ENCODE measurements at places on chromosomes 5 and 9.
A peak's percentile ranks its signal among the peaks of the same experiment; 100 is the strongest.

DNA sequence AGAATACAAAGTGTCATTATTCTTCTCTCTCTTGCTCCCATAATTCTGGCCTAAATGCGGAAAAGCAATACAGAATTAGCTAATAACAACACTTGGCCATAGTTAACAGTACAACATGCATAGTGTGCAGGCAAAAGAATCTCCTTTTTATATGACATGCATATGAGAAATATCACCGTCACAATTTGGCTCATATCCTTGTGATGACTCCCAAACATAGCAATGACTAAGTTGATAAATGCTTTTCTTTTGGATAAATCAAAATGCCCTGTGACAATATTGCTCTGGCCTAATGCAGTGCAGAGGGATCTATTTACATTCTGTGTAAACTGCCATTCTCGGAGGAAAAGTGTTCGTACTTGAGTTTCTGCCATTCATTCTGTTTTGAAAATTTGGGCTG lies 121.9 kb upstream of the GHR start:
- DNase-seq, result no peak

- DNase-seq, result no peak
Observed at GRCh38 chr5:5683174-5683573, 260.7 kb downstream of the ICE1 start.

DNA sequence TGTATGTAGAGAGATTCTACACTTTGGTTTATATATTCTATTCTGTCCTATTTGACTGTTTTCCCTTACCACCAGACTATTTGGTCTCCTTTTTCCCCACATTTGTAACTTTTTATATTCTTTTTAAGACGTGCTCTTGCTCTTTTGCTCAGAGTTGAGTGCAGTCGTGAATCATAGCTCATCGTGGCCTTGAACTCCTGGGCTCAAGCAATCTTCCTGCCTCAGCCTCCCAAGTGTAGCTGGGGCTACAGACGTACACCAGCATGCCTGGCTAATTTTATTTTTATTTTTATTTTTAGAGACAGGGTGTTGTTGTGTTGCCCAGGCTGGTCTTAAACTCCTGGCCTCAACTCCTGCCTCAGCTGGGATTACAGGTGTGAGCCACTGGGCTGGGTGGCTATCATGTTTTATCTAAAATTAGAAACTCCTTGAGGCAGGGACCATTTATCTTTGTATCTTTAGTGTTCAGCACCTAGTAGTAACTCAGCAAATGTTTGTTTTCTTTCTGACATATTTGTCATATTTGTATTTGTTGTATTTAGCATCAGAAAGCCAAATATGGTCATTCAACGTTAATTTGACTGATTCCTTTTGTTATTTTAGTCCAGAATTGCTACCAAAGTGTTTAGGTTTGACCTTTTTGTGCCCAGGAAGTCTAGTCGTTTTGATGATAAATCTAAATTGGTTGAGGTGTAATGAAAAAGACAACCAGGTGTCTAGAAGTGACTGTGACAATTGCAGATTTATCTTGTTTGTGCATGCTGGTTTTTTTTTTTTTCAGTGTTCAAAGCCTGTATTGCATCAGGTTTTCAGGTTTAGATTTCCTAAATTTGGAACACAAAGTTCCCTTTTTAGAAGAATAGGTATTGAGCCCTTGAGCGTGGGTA lies 44.3 kb downstream of the ERBIN start:
- no peak for DNase-seq

DNA sequence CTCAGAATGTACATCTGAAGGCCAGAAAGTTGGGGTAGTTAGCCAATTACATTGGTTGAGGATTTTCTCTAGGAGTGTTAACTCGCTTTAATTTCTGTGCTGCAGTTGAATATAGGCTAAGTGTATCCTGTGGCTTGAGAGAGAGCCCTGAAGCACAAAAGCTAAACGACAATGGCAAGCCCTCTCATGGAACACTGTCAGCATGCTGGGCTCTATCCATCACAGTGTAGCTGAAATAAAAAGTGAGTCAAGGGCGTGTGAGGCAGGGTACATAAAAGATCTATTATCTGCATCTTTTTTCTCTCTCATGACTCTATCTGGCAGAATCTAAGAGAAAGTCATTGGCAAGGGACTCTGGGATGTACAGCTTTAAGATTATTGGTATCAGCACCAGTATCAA lies 254.2 kb upstream of the GRIA1 start:
- no peak for DNase-seq

GRCh38 chr5:81230416-81230815 lies 2.7 kb upstream of the CKMT2 start:
- DNase-seq, result no peak

GRCh38 chr5:176382721-176383120 lies 5.7 kb downstream of the NOP16 start:
- no peak for DNase-seq

DNA sequence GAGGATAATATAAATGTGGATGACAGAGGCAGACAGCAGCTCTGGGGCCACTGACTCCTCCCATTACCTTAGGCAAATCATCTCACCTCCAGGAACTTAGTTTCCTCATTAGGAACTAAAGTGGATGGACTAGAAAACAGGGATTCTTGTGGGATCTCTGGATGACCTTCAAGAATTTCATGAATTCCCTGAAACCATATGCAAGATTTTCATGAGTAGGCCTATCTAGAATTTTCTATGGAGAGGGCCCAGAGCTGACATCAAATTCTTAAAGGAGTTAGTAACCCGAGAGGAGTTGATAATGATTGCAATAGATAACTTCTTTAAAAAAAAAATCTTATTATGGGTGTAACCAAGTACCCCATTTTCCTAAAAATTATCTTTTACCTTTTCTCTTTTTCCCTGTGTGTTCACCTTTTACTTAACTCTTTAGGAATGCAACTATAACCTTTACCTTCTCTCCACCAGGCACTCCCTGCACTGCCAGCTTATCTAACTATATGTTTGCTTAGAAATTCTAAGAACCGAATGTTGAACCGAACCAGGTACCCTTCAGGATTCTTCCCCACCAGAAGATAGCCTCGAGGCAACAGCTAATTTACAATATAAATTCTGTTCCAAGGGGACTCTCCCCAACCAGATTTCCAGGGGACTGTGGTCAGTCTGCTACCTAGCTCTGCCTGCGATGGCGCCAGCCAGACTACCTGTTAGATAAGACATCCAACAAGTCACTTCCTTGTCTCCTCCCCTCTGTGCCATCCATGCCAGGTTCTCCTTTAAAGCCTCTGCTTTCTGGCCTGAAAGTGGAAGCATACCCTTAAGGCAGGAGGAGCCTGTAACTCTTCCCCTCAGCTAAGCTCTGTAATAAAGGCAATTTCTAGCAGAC lies 86.0 kb downstream of the GCNT4 start:
- no peak for DNase-seq

- no peak for DNase-seq
Observed at GRCh38 chr9:132637351-132637750, 32.4 kb downstream of the DDX31 start.

- DNase-seq, result no peak
Observed at GRCh38 chr9:4196376-4196775, 103.5 kb downstream of the GLIS3 start.

DNA sequence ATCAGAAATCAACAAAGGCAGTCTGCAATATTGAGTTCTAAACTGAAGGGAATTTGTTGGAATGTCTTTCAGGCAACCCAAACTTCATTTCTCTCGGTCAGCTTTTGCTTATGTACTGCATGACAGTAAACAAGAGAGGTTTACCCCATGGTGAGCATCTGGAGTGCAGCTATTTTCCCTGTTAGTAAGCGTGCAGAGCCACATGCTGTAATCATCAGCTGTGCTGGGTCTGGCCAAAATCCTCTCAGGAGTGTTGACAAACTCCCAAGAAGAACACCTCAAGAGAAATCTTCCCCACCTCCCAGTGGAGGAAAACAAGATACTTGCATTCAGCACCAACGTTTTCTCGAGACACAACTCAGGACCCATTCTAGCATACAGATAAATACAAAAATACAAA lies 83.6 kb upstream of the ADAMTSL1 start:
- no peak for DNase-seq

GRCh38 chr9:5617749-5618148 lies 11.2 kb upstream of the RIC1 start:
- DNase-seq, result peak; percentile 25

DNA sequence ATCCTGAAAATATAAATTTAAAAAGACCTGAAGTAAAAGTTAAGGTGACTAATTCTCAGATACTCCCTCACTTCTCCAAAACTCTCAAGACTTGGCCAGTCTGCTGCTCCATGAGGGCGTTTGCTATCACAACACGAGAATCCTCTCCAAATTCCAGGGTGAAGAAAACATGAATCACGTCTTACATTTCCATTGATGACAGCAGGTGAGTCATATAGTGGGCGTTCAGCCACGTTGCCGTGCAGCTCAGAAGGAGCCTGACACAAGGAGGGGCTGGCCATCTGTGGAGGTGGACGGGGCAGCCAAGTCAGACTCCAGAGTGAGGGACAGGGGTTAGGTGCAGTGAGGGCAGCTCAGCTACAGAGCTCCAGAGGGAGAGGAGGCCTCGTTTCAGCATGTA lies 555.1 kb upstream of the ADAMTS16 start:
- DNase-seq, result no peak

GRCh38 chr9:100394816-100395215 lies 32.1 kb upstream of the MSANTD3 start:
- DNase-seq, result no peak

- no peak for DNase-seq
Observed at GRCh38 chr5:86929123-86929766, 311.5 kb downstream of the COX7C start.

DNA sequence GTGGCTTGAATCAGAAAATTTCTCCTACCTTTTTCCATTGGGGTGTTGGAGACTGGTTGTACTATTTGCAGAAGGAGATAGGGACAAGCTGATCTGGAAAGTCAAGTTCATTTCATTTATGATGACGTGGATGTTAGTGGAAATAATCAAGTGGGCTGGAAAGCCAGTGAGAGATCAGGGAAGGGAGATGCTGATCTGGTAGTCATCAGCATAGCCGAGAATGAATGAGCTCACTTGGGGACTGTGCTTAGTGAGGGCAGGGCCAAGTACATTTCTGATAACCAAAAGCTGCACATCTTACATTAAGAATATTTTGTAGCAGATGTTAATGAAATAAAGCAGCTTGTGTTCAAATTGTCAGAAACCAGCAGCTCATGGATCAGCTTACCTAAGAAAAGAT lies 12.1 kb downstream of the MAN2A1 start:
- no peak for DNase-seq

- DNase-seq, result no peak
Observed at GRCh38 chr5:75523275-75523674, 11.6 kb downstream of the POLK start.

GRCh38 chr9:112093147-112093869 lies 81.8 kb downstream of the SUSD1 start:
- no peak for DNase-seq

DNA sequence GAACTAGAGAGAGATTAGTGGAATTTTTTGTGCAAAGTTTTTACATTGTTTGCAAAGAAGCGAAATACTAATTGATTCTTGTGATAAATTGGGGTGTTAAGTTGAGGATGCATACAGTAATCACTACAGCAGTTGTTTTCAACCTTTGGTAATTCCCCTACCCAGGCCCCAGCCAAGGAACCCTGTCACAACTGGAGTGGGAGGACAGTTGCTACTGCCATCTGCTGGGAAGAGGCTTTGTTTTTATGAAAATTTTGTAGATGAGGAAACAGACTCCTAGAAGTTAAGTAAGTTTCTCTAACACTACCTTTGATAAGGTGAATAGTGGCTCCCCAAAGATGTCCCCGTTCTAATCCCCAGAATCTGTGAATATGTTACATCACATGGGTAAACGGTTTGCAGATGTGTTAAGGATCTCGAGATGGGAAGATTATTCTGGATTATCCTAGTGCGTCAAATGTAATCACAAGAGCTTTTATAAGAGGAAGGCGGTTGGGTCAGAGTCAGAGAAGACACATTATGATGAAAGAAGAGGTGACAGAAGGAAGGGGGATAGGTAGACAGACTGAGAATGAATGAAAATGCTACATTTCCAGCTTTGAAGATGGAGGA lies 34.0 kb upstream of the PPP1R2B start:
- peak; percentile 13 for DNase-seq

DNA sequence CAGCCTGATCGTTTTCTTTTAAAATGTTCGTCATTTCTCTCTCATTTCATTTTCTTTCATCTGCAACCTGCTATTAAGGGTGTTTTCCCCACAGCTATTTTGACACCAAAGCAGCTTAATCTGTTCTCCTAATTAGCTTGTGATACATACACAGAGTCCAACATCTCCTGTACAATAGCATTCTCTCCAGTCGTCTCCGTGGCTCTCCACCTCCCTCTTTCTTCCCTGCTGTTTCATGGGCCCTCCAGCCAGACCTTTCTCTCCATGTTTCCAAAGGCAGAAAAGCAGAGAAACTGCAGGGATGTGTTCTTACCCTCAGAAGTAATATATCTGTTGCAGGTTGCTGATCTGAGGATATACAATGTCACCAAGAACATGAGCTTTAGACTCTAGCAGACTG lies 88.8 kb upstream of the SPOCK1 start:
- no peak for DNase-seq

GRCh38 chr9:967903-968641 lies 8.4 kb upstream of the DMRT3 start:
- DNase-seq, result no peak

DNA sequence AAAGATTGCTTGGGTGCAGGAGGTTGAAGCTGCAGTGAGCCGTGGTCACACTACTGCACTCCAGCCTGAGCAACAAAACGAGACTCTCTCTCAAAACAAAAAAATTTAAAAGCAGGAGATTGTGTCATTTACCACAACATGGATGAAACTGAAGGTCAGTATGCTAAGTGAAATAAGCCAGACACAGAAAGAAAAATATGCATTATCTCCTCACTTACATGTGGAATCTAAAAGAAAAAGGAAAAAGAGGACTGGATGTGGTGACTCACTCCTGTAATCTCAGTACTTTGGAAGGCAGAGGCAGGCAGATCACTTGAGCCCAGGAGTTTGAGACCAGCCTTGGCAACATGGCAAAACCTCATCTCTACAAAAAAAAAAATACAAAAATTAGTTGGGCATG lies 146.8 kb upstream of the DAPK1 start:
- DNase-seq, result no peak

- DNase-seq, result no peak
Observed at GRCh38 chr5:156675395-156675794, 174.7 kb upstream of the PPP1R2B start.

DNA sequence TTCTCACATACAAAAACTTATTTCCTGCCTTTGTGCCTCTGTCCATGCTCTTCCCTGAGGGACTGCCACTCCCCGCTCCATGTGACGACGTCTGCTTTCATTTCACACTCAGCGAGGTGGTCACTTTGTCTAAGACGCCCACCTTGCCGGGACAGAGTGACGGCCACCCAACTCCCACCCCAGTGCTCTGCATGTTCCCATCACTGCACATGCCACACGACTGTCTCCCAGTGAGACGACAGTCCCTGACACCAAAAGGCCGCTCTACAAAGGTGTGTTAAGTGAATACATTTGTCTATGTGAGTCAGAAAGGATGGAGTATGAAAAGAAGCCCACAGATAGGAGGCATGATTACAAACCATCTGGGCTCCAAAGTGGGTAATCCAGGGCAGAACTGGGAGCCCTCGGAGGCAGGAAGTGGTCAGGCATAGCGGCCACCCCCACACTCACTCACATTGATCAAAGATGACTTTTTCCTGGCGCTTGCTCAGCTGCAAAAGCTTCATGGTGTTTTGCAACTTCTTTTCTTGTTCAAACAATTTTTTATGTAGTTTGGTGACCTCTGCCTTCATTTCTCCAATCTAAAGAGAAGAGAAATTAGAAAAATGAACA lies 185.8 kb downstream of the CDK5RAP2 start:
- DNase-seq, result no peak
